ENCODE measurements at places on chromosomes 7 and 10.

- DNase-seq = no peak
Observed at GRCh38 chr7:41979834-41980307, 257.1 kb downstream of the GLI3 start.

DNA sequence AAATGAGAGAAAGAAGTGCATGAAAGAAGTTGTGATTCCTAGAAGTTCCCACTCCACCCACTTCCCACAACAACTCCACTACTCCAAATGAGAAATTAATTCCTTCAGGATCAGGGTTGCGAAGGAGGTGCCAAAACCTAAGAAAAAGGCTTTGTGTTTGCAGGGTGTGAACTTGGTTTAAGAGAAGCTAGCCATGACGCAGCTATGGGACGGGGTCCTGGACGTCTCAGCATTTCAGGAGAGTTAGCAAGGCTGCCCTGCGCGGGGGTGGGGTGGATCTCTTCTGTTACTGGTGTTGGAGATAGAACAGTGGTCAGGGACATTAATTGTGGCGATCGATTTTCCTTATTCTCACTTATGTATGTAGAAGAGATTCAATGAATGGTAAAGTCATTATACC lies 61.2 kb downstream of the CHST3 start:
- no peak for DNase-seq

GRCh38 chr7:91165006-91165845 lies 99.0 kb upstream of the FZD1 start:
- DNase-seq = no peak

GRCh38 chr10:48399056-48399541 lies 92.6 kb downstream of the MAPK8 start:
- DNase-seq = no peak

- no peak for DNase-seq
Observed at GRCh38 chr10:86085686-86086085, 280.9 kb downstream of the GRID1 start.

GRCh38 chr7:18306696-18307095 lies 188.9 kb upstream of the HDAC9 start:
- no peak for DNase-seq

GRCh38 chr7:35617041-35617440 lies 77.9 kb downstream of the HERPUD2 start:
- DNase-seq = no peak

DNA sequence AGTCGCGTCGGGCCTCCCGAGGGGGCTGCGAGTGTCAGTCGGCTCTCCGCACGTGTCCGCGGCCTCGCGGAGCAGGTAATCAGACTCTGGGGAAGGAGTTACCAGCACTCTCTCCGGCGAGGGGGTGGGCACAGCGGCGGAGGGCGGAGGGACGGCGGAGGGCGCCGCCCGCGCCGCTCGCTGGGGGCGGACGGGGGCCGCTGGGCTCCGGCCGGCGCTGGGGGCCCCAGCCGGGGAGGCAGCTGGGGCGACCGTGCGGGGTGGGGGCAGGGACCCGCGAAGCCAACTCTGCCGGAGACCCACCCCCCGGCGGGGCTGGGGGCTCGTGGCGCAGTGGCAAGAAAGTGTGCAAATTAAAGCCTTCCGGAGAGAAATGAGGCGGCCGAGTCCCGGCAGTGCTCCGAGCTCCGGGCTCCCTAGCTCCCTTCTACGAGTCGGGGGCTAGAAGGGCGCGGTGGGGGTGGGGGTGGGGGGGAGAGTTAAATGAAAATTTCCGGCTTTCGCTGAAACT lies at the start of gene CDK6:
Gene CDK6 (minus strand): TSS at position 85 of the 511 bp plus-strand sequence. CDS start 3,250 bp downstream, outside the sequence.
- no peak for DNase-seq

- DNase-seq = no peak
Observed at GRCh38 chr10:100866575-100867098, 46.1 kb upstream of the SLF2 start.

DNA sequence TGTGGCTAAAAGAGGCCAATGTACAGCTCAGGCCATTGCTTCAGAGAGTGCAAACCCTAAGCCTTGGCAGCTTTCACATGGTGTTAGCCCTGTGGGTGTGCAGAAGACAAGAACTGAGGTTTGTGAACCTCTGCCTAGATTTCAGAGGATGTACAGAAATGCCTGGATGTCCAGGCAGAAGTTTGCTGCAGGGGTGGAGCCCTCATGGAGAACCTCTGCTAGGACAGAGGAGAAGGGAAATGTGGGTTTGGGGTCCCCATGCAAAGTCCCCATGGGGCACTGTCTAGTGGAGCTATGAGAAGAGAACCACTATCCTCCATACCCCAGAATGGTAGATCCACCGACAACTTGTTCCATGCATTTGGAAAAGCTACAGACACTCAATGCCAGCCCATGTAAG lies 12.4 kb downstream of the SORCS1 start:
- DNase-seq = no peak

GRCh38 chr10:124212702-124213101 lies 119.3 kb upstream of the CHST15 start:
- no peak for DNase-seq

DNA sequence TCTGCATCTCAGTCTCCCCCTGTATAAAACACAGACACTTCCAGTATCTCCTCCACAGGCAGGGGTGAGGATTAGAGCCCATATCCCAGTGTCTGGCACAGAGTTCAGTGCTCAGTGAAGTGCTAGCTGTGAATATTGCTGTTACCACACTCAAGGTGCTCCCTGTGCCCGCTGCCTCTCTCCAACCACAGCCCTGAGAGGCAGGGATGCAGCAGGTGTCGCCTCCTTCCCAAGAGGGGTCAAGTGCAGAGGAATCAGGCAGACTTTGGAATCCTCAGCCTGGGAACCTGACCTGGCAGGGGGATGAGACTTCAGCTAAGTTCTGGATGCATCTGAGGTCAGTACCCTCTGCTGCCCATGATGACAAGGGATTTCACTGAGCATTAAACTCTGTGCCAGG lies 163.1 kb downstream of the GFRA1 start:
- no peak for DNase-seq

DNA sequence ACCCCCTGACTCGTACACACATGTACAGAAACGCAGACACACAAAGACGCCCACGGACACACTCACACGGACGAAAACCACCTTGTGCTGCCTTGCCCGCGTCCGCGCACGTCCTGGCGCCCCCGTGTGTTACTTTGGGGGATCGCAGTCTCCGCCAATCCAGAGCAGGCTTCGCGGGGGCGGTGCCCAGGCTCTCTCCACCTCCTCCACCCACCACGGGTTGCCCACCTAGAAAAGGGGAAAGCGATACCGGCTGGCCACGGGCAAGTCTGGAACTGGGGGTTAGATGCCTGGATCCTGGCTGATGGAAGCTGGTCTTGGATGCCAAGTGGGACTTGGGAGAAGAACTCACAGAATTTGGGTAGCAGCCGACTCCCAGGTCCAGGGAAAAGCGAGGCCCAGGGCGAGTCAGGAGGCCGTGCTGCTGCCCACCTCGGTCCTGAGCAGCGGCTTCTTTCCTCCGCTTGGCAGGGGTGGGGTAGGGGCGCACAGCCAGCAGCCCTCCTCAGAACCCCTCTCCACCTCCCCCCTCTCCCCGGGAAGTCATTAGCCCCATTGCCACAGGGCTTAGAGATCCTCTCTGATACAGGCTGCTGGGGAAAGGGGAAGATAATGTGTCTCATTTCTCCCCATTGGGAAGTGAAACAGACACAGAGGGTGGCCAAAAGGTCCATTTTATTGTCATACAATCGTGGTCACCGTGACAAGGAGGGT lies 4.6 kb upstream of the VGF start:
- peak; percentile 42 for DNase-seq

GRCh38 chr7:1975179-1975578 lies 257.6 kb downstream of the MAD1L1 start:
- no peak for DNase-seq

DNA sequence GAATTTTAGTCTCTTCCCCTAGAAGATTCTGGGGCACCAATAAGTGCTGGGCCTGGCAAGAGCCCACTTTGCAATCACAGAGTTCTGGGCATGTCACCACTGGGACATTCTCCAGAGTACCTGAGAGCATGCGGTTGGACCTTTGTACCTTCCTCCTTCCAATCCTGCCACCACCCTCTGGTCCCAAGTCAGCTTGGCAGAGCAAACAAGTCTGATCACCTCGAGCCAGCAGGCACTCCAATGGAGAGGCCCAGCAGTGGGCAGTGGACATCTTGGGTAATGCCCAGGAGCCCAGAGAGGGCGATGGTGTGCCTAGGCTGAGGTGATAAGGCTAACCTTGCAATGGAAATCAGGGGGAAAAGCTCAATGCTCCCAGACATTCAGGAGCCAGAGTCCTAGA lies 43.4 kb downstream of the SH3PXD2A start:
- DNase-seq = no peak

- no peak for DNase-seq
Observed at GRCh38 chr10:104831272-104831671, 190.2 kb downstream of the SORCS3 start.

DNA sequence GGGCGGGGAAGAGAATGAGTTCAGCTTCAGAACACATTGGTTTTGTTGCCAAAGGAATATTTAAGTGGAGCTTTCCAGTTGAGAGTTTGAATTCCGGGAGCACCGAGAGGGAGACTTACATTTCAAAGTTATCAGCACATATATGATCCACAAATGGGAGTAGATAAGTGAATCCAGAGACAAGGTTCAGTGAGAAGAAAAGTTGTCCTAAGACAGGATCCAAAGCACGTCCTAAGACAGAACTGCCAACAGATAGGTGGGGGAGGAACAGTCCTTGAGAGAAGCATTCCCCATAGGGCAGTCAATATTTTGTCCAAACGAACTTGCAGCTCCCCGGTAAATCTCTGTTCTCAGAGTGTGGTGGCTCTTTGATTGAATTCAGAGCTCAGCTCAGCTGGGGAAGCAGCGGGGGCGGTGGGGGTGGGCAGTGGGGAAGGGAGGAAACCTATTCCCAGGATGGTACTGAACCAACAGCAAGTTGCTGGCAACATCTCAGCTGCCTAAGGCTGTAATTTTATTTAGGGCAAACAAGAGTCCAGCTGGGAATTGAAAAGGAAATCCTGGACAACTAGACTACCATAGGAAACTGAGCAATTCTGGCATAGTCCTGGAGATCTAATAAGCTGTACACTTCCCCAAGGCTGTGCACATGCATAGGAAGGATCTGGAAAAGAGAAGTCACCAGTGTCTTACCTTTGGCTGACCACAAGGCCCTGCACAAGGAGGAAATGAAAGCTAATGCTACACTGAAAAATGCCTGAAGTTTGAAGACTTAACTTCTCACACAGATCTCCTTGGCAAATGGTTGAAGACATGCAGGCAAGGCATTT lies 94.2 kb upstream of the CXCL12 start:
- DNase-seq = no peak

All from activated naive CD8-positive, alpha-beta T cell treated with anti-CD3 and anti-CD28 coated beads, Interleukin-2, amount 50 U/mL, for 16 hours (primary cell).